ENCODE measurements at places on chromosomes 6 and 20.

- DNase-seq, result no peak
Measured at GRCh38 chr6:13810688-13811446, 3.5 kb downstream of the MCUR1 start.

GRCh38 chr6:41690541-41691330 lies 44.7 kb downstream of the TFEB start:
- no peak for DNase-seq

DNA sequence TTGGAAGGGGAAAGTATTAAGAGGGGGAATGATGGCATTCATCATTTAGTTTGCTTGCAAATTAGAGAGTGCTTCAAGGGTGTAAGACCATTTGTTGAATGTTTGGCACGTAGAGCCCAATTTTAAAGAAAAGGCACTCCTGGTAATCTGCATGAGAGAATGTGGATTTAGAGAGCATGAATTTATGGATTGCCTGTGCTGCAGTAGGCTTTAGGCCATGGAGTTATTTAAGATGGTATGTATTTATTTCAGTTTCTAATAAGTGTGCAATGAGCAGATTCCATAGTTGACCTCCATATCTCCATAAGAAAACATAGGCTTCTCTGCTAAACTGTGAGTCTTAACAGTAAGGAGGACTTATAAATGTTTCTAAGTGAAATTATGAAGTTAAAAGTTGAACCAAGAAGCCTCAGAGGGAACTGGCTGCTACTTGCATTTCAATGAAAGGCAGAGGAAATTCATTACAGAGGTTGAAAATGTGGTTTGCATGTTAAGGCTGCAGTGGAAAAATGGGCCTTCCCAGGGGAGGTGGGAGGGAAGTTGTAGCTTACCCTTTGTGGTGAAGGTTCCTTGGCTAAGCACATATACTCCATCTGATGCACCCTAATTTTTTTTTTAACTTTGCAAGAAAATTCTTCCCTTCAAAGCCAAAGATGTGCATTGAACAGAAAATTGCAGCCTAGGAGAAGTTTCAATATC lies 134.2 kb downstream of the CARMIL1 start:
- peak; percentile 36 for DNase-seq

DNA sequence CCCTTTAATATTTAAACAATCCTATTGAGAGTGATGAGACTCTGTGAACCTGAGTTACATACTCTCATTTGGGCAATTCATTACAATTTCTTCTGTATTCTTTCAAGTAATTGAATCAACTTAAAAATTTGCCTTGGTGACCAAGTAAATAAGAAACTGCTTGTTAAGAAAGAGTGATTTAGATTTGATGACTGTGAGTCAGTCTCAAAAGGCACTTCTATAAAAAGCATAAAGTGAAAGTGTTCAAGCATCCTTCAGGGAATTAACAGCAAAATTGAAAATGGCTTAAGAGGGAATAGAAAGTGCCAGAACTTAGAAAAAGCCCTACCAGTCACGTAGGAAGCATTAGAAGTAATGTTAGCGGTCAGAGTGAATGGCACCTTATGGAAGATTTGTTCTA lies 654.7 kb downstream of the EPM2A start:
- no peak for DNase-seq

DNA sequence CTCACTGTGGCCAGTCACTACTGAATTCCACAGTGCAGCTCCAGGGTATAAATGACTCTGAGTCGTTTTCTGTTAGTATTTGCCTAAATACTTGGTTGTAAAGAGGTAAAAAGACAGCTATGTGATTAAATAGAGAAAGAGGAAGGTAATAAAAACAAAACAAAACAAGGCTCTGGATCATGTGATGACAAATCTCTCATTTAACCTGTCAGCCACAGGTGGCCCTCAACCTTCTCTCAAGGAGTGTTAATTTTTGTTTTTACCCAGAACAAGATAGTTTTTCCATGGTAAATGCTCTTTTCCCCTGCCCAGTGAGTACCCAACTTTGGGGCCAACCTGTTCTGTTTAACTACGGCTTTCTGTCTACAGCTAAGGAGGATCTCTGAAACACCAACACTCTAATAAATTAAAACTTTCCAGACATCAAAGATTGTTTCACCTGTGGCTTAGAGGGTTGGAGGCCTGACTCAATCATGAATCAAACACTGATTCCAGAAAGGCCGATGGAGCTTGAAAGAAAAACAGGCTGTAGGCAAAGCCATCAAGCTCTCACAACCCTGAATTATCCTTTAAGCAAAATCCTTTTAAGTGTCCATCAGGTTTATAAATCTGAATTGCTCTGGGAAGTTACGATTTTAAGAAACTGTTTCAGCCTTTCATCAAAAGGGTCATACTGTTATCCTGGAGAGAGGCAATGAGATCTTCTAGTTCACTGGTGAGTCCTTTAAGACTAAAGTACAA lies 81.5 kb upstream of the BCLAF1 start:
- no peak for DNase-seq

DNA sequence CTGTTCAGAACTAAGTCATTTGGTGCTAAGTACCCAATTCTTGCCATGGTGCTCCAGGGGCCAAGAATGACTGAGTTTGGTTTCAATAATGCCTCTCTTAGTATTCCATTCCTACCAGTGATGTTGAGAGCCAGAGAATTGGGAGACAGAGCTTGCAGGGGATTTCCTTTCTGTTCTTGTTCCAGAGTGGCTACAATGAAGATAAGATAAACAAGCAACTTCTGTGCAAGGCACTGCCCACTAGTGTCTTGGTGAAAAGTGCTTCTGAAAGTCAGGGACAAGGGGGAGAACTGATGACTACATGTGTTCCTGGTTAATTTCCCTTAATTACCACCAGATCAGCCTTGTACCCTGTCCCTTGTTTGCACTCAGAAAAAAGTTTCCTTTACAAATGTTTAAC lies 421.6 kb downstream of the BCKDHB start:
- DNase-seq, result no peak

DNA sequence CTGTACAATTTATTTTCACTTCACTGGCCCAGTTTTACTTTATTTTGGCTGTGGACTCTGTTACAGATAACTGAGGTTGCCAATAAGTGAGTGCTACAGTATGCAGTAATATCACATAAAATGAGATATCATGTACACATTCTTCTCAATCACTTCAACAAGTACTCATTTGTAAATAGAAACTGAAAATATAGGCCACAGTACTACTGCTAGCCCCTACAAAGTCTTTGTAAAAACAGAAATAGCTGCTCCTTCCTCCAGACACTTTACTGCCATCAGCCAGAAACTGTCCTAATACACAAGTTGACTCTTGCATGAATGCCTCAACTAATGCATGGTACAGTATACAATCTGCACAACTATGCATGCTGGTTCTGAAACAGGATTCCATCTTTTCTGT lies 9.2 kb downstream of the DTNBP1 start:
- peak; percentile 58 for DNase-seq

DNA sequence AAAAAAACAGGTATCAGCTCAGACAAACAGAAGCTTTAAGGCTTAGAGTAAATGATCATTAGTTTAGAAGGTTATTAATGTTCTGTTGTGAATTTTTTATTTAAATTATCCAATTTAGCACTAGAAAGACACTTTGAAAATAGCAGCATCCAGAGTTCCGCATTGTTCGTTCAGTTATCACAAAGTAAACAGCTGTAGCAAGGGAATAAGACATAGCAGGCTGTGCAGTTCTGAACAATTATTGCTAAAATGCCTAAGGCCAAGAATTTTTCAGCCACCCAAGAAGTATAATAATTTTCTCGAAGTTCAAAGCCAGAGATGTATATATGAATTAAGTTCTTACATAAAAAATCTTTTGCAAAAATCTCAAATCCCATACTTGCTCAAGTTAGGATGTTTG lies 8.0 kb upstream of the TNFAIP3 start:
- no peak for DNase-seq

- DNase-seq, result no peak
Measured at GRCh38 chr6:56820060-56820459, 134.8 kb upstream of the BEND6 start.

DNA sequence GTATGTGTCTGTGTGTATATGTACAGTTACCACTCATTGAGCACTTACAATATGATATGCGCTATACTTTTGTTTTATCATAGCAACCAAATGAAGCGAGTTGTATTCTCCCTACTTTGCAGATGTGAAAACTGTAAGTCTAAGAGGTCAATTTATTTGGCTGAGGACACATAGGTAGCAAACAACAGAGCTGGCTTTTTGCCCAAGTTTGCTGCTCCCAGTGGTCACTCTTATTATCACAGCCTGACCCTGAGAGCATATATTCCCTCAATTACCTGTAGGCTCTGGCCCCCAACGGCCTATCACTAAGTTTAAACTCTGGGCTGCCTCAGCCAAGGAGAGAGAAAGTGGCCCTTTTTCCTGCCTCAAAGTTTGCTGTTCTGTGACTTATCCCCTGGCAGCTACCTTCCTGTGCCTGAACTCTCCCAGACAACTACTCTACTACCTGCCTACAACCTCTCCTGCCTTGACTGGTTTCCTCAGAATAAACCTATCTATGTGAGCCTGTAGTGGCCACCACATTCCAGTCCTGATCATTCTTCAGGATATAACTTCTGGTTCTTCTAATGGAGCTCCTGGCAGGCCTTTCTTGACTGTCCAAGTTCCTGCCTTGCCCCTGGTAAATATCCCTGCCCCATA lies 221.8 kb downstream of the FRK start:
- DNase-seq, result peak; percentile 62

DNA sequence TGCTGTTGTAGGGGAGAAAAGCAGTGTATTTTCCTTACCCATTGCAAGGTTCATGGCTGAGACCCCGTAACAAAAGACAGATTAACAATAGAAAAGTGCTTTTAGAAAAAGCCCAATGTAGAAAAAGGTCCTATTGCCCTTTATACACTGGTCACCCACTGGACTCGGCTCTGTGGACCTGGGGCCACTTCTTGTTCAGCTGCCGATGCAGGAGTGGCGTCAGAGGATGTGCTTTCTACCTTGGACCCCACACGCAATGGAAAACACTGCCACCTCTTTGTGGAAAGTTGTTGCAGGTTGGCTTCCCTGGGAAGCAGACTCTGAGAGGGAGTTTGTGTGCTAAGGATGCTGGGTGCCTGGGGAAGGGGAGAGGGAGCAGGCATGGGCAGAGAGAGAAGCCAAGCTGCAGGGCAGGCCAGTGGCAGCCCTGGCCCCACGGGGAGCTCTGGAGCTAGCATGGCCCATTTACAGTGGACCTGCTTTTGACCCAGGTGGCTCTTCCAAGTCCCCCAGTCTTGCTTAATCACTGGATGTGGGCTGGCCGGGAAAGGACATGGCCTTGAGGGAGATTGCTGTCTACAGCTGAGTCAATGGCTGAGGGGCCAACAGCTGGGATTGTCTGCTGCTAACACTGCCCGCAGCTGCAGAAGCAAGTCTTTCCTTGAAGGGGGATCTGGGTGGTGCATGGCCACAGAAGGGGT lies 142.9 kb downstream of the CDC5L start:
- no peak for DNase-seq

Measured in GM12865 (cell line).